MG63 (cell line): ENCODE measurements at places on chromosomes 7 and 10.

DNA sequence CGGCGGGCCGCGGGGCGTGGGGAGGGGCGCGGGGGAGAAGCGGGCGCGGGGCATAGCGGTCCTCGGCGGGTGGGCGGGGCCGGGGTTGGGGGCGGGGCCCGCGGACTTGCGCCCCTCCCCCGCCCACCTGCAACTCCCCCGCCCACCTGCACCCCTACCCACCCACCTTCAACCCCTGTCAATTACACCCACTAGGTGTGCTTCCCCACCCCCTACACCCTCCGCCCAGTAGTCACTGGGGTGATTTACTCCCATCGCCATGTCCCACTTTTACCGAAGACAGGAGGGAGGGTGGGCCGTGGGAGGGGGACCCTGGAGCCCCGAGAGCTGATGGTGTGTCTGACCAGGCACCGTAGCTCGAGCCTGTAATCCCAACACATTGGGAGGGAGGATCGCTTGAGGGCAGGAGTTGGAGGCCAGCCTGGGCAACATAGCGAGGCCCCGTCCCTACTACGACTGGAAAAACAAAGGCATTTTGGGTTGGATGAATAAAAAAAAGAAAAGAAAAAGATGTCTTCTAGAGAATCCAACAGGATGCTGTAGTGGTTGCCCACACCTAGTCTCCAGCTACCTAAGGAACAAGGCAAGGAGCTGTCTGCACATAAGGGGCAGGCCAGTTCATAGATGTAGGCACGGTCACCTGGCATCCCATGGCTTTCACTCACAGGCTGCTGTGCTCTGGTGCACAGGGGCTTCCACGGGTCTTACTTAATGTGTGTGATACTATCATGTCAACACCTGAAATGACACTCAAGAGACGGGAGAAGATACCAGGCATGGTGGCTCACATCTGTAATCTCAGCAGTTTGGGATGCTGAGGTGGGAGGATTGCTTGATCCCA, 761 bp downstream of the KCTD7 start:
- DNase-seq = peak; percentile 1

DNA sequence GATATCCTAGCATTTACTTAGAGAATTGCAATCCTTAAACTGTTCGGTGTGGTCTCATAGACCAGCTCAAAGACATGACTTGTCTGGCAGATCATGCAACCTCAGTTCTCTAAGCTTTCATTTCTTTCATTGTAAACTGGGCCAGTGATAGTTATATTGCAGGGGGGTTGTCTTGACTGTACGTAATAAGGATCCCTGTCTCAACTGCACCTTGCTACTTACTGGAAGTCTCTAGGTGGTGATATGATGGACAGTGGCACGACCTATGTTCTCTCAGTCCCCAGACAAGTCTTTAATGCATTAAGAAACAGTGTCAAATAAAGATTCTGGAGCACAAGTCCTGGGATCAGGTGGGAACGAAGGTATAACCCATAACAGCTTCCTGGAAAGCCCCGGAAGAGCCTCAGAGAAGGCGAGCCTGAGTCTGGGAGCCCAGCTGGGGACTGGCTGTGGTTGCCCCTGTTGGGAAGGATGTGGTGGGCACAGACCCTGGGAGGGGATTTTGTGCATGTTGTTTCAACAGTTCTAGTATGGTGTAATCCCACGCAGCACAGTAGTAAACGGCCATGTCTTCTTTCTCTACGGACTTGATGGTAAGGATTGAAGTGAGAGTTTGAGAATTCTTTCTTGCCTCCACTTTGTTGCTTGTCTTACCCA, 26.0 kb upstream of the TARP start:
- no peak for DNase-seq

- no peak for DNase-seq
Observed at GRCh38 chr10:68501691-68502090, 25.6 kb downstream of the SLC25A16 start.

DNA sequence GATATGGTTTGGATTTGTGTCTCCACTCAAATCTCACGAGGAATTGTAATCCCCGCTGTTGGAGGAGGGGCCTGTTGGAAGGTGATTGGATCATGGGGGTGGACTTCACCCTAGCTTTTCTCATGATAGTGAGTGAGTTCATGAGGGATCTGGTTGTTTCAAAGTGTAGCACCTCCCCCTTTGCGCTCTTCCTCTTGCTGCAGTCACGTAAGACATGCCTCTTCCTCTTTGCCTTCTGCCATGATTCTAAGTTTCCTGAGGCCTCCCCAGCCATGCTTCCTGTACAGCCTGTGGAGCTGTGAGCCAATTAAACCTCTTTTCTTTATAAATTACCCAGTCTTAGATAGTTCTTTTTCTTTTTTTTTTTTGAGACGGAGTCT, 17.1 kb downstream of the CDNF start:
- no peak for DNase-seq

DNA sequence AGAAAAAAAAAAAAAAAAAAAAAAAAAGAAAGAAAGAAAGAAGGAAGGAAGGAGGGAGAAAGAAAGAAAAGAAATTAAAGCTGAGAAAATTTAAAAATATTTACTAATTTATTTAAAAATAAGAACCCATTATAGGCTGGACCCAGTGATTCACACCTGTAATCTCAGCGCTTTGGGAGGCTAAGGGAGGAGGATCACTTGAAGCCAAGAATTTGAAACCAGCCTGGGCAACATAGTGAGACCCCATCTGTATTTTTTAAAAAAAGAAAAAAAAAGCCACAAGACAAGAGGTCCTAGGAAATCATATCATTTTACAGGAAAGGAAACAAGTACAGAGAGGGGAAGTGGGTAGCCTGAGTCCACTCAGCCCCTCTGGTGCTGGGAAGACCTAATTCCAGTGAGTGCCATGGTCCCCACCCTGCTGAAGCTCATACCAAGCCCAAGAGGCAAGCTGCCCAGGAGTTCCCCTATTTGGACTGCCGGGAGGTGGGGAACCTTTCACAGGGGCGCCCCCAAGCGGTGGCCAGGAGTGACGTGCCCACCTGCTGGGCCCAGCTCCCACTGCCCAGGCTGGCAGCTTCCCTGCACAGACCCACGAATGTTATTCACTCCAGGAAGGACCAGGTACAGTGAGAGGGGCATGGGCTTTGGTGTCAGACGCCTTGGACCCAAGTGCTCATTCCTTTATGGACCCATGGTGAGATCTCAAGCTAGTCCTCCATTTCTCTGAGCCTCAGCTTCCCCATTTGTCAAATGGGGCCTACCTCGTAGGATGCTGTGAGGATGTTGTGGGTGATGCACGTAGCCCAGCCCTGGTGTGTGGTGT, 133.6 kb downstream of the ZMIZ1 start:
- no peak for DNase-seq

- DNase-seq = no peak
Observed at GRCh38 chr10:48358162-48358561, 51.7 kb downstream of the MAPK8 start.

- no peak for DNase-seq
Observed at GRCh38 chr7:55730197-55730596, 132.4 kb downstream of the SEPTIN14 start.
